Astrocyte of the spinal cord (primary cell): ENCODE measurements at places on chromosomes 4 and X.
A peak's percentile ranks its signal among the peaks of the same experiment; 100 is the strongest.

GRCh38 chr4:108008721-108009120 is 19.0 kb downstream of the HADH start:
- DNase-seq = no peak

DNA sequence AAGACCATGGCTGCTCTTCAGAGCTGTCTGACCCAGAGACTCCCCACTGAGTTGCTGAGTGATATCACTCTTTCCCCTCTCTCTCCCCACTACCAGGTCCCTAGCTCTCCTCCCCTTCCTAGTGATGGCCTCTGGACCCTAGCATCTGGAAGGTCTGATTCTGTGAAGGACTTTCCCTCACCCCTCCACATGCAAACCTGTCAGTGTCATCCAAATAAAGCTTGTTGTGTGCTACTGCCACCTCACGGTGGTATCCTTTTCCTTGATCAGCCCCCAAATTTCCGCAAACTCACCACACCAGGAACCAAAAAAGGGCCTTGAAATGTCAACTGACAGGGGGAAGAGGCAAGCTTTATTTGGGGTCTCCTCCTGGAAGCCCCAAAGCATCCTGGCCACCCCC is 500.2 kb downstream of the IDS start:
- no peak for DNase-seq

- no peak for DNase-seq
Measured at GRCh38 chrX:26789751-26790150, 573.8 kb downstream of the MAGEB5 start.

DNA sequence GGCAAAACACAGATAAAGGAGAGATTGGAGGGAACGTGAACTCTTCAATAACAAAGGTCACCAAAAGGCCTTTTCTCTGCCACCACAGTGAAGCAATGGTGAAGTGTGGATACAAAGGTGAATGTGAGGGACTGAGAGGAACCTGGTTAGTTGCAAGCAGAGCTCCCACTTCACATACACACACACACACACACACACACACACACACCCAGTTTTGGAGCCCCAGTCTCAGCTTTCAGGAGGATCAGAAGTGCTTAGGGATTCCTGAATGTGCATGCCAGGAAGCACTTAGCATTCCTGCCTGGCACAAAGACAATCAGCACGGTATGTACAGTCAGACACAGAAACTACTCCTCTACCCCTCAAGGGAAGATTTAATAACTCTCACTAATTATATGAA is 71.5 kb downstream of the ARHGEF9 start:
- DNase-seq = peak; percentile 6

DNA sequence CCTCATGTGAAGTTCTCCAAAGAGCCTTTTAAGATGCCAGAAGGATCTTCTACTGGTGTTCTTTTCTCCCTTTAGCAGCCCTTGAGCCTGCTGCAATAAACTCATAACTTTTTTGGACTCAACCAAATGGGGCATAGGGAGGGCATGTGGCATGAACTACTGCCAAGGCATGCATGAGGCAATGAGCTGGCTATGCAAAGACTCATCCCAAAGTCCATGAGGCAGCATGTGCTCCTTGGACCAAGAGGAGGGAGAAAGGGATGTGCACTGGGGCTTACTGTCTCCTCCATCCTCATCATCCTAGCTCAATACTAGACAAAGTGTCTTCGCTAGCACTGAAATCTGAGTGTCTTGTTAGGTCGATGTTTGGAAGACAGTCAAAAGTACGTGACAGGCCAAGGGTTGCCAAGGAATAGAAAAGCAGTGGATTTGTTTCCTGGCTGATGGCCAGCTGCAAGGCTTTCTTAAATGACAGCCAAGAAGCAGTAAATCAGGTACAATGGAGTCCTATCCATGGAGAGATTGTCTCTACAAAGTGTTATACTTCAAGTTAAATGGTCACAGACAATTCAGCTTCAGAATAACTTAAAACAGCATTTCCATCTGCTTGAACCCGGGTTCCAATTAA is 44.5 kb upstream of the ATXN3L start:
- DNase-seq = no peak

DNA sequence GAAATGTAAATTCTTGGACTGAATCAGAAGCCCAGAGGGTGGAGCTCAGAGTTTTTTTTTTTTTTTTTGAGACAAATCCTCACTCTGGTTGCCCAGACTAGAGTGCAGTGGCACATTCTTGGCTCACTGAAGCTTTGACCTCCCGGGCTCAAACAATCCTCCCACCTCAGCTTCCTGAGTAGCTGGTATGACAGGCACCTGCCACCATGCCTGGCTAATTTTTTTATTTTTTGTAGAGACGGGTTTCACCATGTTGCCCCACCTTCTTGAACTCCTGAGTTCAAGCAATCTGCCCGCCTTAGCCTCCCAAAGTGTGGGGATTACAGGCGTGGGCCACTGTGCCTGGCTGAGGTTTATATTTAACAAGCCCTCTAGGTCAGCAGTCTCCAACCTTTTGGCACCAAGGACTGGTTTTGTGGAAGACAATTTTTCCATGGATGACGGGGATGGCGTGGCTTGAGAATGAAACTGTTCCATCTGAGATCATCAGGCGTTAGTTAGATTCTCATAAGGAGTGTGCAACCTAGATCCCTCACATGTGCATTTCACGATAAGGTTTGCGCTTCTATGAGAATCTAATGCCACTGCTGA is 76.7 kb downstream of the FHIP1A start:
- no peak for DNase-seq

GRCh38 chr4:83282049-83282535 is 2.5 kb downstream of the COQ2 start:
- DNase-seq = peak; percentile 71

GRCh38 chr4:97589481-97590196 is 553.6 kb downstream of the STPG2 start:
- DNase-seq = no peak

- DNase-seq = peak; percentile 35
Measured at GRCh38 chr4:84495118-84495793, 3.8 kb downstream of the NKX6-1 start.

GRCh38 chrX:86946569-86946968 is 571.0 kb upstream of the KLHL4 start:
- DNase-seq = no peak

- DNase-seq = no peak
Measured at GRCh38 chrX:38192007-38192810, 28.5 kb downstream of the SRPX start.

DNA sequence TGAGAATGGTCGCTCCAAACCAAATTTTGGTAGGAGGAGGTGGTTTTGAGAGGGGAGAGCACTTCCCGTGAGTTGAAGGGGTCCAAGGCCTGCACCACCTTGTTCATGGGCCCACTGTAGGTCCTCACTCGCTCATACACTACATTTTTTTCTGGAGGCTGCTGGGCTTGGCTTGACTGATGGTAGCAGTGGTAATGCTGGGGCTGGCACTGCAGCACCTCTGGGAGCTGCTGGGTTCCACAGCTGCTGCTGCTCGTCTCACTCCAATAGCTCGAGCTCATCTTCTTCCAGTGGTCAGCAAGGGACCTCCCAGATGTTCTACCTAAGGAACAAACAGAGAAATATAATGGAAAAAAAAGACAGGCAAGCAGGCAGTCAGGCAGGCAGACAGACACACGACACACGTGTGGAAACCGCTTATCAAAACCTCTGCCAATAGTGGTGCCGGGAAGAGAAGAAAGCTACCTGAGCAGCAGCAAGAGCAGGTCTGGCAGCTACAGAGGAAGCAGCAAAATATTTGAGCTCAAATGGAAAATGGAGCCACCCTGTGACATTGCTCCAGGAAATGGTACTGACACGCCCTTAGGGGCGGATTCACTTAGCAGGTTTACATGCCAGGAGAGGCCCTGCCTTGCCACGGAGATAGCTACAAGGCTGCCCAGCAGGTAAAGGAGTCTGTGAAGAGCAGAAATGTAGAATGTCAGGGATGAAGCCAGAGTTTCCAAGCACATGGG is at the start of gene POF1B:
Gene POF1B (minus strand): TSS at position 492 of the 734 bp plus-strand sequence. CDS start 211 bp downstream, at position 281.
- no peak for DNase-seq

DNA sequence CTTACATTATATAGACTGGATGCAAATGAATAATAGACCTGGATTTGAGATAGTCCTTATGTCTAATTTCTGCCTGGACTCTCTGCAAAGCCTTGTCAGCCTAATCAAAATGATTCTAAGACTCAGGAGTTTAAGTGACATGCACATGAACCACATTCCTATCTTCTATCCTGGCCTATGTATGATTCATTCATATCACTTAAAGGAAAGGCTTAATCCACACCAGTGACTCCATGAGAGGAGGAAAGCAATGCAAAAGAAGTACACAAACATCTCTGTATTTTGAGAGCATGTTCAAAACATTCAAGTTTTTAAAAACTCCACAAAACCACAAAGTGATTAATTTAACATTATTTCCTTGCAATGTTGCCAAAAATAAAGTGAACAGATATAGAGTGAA is 14.6 kb downstream of the AMOT start:
- no peak for DNase-seq

GRCh38 chr4:177404986-177405385 is 37.3 kb downstream of the AGA start:
- DNase-seq = no peak

GRCh38 chr4:57314636-57315035 is 204.5 kb upstream of the IGFBP7 start:
- DNase-seq = no peak

GRCh38 chr4:183541752-183542040 is 36.8 kb downstream of the ING2 start:
- DNase-seq = no peak

DNA sequence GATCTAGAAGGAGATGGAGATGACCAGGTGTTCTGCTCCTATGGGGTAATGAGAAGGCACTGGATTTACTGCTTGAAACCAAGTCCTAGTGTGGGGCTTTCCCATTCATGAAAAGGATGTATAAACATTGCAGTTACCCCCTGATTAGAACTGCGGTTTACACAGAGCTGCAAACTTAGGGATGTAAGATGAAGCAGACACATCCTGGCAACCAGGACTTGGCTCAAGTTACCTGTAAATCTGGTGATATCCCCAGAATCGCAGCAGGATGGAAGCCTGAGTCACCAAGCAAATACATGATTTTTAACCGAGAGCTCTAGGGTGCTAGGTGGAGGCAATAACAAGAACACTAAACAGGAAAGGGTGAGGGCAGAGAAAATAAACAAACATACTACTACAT is 178.6 kb upstream of the MAMLD1 start:
- peak; percentile 77 for DNase-seq

DNA sequence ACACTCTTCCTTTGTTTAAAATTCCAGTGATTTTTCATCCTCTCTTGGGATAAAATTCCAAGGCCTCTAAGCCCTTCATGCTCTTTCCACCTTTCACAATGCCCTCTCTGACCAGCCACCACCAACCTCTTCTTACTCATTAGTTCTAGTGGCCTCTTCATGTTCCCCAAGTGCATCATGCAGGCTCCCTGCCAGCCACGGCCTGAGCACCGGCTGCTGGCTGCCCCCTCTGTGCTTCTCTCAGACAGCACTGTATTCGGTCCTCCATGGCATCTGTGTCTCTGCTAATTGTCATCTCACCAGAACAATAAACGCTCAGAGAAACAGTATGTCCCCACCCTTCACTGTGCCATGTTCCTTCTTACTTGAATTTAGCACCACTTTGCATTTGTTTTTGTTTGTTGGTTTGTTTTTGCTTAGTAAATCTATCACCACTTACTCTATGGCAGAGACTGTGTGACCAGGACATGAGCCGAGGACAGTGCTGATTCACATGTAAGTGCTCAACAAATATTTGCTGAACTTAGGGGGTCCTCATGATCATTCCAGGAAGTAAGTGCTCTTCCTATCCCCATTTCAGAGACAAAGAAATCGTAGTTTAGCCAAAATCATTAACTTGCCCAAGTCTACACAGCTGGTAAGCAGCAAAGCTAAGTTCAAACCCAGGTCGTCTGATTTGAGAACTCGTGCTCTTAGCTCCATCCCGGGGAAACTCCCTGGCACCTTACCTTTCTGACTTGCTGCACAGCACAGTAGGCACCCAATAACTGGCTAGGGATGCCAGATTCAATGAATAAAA is 77.1 kb upstream of the UCP1 start:
- no peak for DNase-seq

DNA sequence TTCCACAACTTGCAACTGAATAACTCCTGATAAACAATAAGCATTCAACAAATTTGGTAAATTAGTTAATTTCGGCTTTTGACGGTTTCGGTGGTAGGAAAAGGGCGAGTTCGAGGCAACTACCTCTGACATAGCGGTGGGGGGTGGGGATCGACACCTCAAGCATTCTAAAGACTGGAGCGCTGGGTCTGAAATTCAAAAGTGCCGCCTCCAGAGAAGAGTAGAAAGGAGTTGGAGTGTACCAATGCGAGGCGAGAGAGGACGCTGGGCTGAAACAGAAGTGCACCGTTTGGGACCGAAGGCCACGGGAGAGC is 725 bp downstream of the SMC1A start:
- DNase-seq = no peak

GRCh38 chrX:154382483-154383069 is 3.5 kb downstream of the EMD start:
- no peak for DNase-seq

GRCh38 chr4:161133586-161134276 is 1030.1 kb downstream of the FSTL5 start:
- DNase-seq = no peak

GRCh38 chr4:172881645-172882044 is 287.0 kb upstream of the GALNT7 start:
- no peak for DNase-seq

DNA sequence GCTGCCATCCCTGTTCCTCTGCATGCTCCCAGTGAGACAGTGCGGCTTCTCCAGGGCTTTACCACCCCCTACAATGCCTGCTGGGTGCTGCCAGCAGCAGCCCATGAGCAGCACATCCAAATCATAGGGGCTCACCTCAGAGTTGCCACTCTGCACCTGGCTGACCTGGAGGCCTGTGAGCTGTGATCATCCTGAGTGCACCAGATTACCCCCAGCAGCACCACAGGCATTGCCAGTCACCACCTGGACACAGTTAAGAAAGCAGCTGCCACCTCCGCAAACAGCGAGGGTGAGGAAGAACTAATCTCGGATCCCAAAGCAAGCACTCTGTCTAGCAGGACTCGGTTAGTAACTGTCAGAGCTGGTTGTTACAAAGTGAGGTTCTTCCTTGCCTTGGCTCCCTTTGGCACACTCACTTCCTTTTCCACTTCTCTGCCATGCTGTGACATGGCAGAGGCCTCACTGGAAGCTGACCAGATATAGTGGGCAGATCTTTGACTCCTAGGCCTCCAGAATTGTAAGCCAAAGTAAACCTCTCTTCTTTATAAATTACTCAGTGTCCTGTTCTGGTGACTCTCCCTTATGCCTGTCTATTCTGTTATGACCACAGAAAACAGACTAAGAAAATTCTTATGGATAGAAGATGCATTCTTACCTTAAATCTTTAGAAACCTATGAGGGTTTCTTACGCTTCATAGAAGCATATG is 25.2 kb downstream of the LRIT3 start:
- DNase-seq = no peak

DNA sequence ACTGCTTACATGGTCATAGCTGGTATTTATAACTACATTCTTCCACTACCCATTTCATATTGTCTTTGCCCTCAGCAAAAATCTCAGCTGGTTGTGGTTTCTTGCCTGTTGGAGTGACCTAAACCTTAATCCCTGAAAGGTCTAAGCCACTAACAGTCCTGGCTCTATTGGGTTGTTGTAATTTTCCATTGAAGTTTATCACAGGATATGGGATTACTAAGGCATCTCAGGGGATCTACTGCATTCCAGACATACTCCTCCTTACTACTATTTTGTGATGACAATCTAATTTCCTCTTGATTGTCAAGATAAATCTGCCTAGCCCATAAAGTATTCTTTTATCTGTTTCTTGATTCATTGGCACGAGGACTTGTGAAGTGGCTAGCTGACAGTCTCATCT is 6.2 kb upstream of the OSTC start:
- DNase-seq = peak; percentile 14
